ENCODE measurements at places on chromosomes 12 and 14.

DNA sequence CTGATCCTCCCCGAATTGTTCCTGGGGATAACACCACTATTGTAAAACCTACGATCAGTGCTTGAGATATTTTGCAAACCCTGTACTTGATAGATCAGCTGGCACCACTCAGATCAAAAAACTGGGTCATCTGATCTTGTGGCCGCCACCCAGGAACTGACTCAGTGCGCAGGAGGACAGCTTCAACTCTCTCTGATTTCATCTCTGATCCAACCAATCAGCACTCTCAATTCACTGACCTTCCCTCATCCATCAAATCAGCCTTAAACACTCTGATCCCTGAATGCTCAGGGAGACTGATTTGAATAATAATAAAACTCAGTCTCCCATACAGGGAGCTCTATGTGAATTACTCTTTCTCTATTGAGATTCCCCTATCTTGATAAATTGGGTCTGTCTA is 4.2 kb upstream of the XPOT start:
- no peak for DNase-seq

DNA sequence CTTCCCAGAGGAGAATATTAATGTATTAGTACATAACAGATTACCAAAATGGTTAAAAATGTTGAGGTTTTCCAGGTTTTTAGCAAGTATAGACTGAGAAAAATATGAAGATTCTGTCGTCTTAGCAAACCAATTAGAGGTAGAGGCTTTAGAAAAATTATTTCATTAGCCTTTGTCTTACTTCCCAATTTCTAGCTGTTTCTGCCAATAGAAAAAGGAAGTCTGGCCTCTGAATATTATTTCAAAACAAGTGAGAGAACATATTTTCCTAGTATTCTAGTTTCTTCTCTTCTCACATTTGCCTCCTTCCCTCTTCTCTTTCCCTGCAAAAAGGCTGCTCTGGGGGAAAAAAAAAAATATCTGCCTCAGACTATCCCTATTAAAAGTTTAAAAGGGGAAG is 16.4 kb downstream of the IPO8 start:
- DNase-seq: no peak

DNA sequence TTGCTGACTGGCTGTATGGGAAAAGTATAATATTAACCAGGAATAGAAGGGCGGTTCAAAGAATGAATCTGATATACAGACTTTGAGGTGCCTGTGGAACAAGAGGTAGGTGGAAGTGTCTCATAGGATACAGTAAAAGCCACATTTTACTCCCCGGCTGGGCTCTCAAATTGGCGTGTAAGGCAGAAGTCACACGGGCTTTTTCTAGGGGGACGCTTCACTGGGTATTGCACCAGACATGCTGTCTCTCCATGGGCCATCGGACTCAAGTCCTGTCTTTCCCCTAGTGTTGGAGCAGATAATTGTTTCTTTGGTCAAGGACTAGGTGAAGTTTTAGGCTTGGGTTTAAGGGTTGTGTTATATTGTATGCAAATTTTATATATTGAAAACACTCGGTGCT is 9.1 kb downstream of the TMCC3 start:
- no peak for DNase-seq

- no peak for DNase-seq
Observed at GRCh38 chr12:3135522-3136461, 58.6 kb downstream of the TSPAN9 start.

- no peak for DNase-seq
Observed at GRCh38 chr12:68842123-68842522, 34.1 kb downstream of the MDM2 start.

DNA sequence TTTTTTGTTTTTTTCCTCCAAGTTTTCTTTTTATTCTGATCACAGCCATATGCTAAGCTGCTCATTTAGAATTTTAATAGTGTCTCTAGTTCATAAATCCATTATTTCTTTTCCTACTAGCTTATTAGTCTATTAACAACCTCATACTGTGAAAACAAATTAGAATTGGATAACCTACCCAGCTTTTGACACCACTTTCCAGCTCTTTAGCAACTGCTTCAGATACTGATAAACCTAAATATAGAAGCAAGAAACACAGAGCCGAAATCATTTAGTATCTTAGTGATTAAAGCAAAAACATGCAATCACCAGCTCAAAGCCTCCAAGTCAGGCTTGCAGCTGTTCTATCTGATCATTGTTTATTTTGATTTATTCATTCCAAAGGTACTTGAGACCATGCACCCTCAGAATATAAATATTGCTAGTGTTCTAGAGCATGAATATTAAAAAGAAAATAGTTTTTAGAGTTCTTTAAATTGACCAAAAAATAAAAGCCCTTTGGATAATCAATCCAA is 121.5 kb downstream of the STXBP6 start:
- no peak for DNase-seq

- DNase-seq: no peak
Observed at GRCh38 chr12:101111441-101111840, 98.6 kb downstream of the SLC5A8 start.

DNA sequence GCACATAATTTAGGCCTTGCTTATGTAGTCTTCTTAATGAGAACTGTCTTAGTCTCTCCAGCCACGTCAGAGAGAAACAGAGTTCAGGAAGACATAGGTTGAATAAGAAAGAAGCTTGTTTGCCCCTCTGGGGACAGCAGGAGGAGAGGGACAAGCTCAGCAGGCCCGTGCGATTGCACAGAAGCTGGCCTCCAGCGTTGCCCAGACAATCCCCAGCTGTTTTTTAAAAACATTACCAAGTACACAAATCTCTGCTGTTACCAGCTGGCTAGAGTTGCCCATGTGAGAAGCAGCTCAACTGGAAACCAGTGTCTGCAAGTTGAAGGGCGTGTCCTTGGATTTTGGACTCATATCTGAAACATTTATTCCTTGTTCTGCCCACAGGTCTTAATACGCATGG is 232.6 kb downstream of the EFCAB11 start:
- no peak for DNase-seq

DNA sequence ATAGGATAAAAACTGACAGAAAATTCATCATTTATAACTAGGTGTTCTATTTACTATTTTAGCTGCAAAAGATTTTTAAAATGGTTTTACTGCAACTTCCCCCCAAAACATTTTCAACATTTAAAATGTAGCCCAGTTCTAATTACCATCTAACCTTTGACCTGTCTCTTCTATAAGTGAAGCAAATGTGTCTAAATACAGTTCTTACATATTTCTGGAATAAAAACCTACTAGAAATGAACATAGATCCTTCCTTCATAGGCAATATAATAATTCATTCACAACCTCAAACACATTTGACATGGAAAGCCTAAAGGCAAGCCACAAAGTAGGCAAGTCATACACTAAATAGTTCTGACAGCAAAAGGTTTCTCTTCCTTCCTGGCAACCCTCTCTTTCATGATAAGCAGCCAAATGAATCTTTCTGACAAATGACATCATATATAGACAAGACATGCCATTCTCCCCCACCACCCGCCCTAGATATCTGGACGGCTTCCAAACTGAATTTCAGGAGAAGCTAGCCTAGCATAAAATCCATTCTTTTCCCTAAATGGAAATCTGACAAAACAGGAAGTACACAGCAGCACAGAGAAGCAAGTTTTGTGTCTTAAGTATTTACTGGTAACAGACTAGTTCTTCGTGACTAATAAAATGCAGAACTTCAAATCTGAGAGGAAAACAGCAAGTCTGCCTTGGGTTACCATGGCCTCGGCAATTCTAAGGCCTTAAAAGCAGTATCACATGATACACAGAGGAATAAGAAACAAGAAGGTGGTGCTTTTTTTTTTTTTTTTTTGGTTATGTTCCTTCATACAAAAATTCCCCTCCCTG is 17.2 kb upstream of the ARID4A start:
- no peak for DNase-seq

- no peak for DNase-seq
Observed at GRCh38 chr14:99800781-99801180, 7.6 kb downstream of the EML1 start.

DNA sequence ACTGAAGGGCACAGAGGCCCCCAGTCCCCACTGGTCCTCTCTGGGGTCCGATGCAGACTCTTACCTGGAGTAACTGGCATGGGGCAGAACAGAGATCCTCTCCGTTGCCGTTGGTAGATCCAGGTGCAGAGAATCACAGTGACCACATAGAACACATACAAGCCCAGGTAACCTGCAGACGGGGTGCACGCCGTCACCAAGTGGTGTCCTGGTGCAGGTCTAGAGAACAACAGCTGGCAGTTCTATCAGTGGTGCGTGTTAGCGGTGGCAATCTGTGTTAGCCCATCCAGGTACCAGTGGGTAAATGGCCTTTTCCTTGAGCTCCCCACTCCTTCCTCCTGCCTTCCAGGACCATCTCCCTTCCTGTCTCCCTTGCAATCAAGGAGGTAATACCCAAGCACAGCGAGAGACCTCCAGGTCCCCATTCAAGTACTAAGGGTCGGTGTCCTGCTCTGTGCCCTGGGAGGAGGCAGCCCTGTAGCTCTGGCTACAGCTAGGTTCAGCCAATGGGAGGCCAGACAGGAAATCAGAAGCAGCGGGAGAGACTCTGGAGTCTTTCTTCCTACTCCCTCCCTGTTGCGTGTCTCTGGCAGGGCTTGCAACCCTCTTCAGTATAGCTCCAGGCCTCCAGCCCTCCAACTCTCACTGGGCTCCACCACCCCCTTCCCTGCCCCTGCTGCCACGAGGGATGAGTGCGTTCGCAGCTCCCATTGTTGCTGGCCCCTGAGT is 15.8 kb downstream of the SLC8B1 start:
- no peak for DNase-seq

GRCh38 chr14:105330491-105330895 is 15.9 kb downstream of the PACS2 start:
- DNase-seq: no peak

GRCh38 chr12:67433385-67434175 is 164.4 kb downstream of the CAND1 start:
- DNase-seq: no peak

DNA sequence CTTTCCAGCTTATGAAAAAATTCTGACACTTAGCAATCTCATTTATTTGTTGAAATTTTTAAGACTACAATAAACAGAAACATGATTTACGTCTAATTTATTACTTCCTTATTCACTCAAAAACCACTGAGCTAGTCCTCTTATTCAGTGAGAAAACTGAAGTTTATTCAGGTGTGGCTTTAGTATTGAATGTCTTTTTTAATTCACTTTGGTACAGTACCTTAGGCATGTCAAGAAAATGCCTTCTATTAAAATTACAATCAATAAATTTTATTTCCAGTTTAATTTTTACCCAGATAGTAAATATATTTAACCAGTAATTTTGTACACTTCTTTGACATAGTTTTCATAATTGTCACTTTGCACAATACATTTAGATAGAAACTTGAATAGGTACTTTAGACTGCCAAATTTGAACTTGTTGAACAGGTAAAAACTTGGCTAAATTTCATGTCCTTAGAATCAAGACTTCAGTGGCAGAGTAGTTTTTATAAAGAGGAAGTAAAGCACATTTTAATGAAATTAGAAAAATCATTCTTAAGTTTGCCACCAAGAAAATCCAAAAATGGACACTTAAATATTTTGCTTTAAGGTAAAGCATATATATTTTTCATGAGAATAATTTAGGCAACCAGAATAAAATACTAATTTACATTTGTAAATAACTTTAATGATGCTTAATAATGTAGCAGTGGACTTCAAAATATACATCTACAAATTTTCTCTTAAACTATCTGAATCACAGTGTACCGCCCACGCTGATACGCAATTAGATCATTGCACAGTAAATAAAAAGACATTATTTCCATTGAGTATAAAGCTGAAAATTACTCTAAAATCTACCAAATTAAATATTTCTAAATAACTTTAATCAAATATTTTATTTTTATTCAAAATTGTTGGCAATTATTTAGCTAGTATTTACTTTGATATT is 159.1 kb downstream of the RASSF9 start:
- no peak for DNase-seq

GRCh38 chr14:62905566-62905965 is 139.7 kb downstream of the KCNH5 start:
- DNase-seq: no peak

DNA sequence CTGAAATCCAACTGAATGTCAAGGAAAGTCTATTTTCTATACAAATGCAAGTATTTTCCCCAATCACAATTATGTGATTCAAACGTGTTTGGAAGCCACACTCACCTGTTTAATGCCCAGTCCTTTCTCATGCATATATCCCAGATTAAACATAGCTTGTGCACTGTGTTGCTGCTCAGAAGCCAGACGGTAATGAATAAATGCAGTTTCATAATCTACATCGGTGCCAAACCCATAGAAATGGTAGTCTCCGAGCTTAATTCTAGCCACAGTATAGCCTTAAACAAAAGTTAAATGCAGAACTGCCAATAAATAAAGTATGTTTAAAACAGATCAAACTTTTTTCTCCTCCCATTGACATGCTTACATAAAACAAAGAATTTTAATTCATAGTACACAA is 49.5 kb downstream of the SEL1L start:
- DNase-seq: no peak

GRCh38 chr14:61503167-61503801 is 181.9 kb downstream of the PRKCH start:
- DNase-seq: peak; percentile 31

DNA sequence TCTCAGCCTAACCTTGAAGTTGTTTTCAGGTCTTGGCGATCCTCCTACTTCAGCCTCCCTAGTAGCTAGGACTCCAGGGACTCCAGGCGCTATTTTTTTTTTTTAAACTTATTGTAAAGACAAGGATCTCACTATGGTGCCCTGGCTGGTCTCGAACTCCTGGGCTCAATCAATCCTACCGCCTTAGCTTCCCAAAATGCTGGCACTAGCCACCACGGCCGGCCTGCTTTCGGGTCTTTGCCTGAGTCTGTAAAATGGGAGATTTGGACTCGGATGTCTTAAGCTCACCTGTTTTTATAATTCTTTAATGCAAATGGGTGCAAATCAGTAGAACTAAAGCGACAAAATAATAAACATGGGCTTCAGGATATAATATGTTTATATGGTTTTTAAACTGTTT is 858 bp upstream of the SYT10 start:
- DNase-seq: no peak

GRCh38 chr14:72597252-72598233 is 296.4 kb downstream of the DPF3 start:
- no peak for DNase-seq

- DNase-seq: no peak
Observed at GRCh38 chr14:39169541-39169900, 612 bp downstream of the TRAPPC6B start.

GRCh38 chr12:119802472-119802871 is 74.6 kb downstream of the CIT start:
- no peak for DNase-seq

- no peak for DNase-seq
Observed at GRCh38 chr14:77088219-77088618, 9.8 kb upstream of the CIPC start.

Data from activated T-helper 1 cell treated with Interleukin-2 at 50 U/mL for 16 hours (primary cell).